ENCODE measurements at places on chromosomes 2 and 18.

- DNase-seq: no peak
These were observed 281.1 kb downstream of the ZNF516 start for GRCh38 chr18:76213991-76214390.

DNA sequence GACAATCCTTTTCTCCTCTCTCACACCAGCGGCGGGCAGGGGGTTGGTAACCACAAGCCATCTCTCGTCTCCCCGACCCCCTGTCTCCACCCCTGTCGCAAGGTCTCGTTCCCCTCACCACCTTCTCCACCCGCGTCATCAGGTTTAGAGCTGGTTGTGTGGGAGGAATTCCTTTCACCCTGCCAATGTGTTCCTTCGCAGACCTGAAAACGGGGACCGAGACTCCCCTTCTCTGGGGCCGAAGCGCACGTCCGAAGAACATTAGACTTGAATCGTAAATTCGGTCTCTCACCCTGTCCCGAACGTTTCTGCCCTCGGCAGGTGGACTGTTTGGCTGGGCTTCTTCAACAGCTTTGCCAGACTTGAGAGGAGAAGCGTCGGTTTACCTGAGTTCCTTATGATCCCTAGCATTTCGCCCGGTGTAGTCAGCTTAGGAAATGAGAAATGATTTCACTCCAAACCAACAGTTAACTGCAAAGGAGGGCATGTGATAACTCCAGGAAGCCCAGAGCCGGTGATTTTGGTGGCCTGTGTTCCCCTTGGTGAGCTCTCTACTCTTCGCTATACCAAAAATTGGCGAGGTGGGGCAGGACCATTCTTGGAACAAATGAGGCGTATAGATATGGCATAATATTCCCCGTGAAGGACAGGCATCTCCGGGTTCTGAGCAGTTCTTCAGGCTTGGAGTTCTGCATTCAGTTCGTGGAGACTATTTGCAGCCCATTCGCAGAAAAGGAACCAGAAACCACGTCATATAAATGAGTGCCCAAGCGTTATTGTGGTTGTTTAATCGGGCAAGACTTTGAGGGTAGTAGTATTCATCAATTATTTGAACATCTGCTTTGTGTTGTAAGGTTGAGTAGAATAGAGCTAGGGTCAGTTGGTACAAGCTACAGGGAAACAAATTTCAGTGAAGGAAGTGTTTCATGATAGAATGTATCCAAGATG lies 694 bp downstream of the CFAP36 start:
- DNase-seq: no peak

DNA sequence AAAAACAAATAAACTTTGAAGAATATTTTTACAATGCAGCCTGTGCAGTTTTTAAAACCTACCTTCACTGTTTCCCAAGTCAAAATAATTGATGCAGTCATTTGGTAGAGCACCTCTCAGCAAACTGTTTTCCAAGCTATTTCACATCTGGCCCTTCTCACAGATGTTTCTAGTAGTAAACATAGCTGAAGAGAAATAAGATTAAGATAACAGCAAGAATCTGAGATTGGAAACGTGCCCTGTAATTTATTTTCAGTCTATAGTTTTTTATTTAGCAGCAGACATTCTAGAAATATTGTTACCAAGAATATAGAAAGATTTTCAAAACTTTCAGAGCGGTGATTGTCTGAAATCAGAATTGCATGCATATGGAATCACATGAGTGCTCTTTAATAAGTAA lies 440.2 kb downstream of the TRIB2 start:
- DNase-seq: no peak

- DNase-seq: no peak
These were observed 301.4 kb downstream of the NR4A2 start for GRCh38 chr2:156031121-156031520.

- DNase-seq: peak; percentile 62
These were observed 33.3 kb downstream of the DOK1 start for GRCh38 chr2:74587664-74588277.

DNA sequence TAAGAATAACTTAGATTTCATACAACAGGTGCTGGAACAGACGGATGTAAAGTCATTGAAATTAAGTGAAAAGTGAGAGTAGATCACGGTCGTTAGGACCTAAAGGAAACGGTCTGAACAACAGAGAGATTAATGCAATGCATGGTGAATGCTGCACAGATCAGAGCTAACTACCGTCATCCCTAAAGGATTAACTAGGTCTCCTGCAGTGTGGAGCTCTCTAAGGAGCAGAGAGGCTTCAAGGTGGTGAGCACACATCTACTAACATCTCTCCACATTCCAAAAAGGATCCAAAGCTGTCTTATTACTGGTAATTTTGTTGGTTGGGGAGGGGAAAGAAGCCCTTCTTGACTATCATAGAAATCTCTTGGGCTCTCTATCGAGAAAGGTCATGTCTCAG lies 75.3 kb downstream of the CABYR start:
- DNase-seq: no peak

DNA sequence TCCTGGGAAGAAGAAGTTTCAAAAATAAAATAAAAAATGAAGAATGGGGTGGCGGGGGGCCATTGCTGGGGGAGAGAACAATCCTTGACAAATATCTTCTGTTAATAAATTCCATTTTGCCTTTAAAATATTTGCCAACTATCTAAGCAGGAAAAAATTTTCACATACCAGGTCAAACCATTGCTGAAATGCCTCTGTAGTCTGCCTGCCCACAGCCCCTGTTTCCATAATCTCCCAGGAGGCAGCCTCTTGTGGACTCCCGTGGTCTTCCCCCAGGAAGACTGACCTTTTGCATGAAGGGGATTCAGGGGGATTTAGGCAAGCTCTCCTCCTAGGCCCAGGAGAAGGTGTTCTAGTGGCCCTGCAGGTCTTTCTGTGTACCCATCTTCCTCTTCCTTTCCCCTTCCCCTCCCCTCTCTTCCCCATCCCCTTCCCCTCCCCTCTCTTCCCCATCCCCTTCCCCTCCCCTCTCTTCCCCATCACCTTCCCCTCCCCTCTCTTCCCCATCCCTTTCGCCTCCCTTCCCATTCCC lies 61.0 kb downstream of the RPL37A start:
- no peak for DNase-seq

- DNase-seq: no peak
These were observed 137.0 kb downstream of the AGAP1 start for GRCh38 chr2:235630718-235631296.

- peak; percentile 51 for DNase-seq
These were observed 31.9 kb downstream of the BMP10 start for GRCh38 chr2:68839260-68839833.

- DNase-seq: no peak
These were observed 76.2 kb downstream of the FMNL2 start for GRCh38 chr2:152411154-152411553.

GRCh38 chr2:150162241-150162942 lies 325.1 kb downstream of the RND3 start:
- DNase-seq: no peak

GRCh38 chr2:19623488-19623887 lies 265.1 kb upstream of the OSR1 start:
- DNase-seq: no peak

- no peak for DNase-seq
These were observed 454.0 kb upstream of the HS6ST1 start for GRCh38 chr2:128772671-128773070.

- peak; percentile 56 for DNase-seq
These were observed 59.3 kb downstream of the MYL12B start for GRCh38 chr18:3321133-3321812.

DNA sequence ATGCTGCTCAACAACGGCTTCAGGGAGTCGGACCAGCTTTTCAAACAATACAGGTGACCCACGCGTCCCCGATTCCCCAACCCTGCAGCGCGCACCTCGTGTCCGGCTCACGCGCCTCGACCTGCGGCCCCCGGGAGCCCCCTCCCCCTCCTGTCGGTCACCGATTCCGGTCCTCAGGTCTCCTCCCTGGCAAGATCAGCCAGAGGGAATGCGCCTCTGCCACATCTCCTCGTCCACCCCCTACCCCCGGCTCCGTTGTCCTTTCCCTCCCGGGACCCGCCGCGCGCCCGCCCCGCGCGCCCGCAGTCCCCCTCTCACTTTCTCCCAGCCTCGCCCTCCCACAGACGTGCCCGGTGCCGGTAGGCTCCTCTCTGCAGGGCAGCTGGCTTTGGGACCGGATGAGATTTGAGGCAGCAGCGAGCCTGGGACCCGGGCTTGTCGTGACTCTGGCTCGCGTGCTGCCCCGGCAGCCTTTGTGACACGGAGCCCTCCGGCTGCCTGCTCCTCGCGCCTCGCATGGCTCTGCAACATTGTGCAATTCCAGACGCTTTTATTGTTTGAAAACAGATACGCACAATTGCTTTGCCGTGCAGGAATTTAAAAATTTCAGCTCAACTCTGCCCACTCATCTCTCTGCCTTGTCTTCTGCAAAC lies 558 bp downstream of the TTC39C start:
- DNase-seq: peak; percentile 32

DNA sequence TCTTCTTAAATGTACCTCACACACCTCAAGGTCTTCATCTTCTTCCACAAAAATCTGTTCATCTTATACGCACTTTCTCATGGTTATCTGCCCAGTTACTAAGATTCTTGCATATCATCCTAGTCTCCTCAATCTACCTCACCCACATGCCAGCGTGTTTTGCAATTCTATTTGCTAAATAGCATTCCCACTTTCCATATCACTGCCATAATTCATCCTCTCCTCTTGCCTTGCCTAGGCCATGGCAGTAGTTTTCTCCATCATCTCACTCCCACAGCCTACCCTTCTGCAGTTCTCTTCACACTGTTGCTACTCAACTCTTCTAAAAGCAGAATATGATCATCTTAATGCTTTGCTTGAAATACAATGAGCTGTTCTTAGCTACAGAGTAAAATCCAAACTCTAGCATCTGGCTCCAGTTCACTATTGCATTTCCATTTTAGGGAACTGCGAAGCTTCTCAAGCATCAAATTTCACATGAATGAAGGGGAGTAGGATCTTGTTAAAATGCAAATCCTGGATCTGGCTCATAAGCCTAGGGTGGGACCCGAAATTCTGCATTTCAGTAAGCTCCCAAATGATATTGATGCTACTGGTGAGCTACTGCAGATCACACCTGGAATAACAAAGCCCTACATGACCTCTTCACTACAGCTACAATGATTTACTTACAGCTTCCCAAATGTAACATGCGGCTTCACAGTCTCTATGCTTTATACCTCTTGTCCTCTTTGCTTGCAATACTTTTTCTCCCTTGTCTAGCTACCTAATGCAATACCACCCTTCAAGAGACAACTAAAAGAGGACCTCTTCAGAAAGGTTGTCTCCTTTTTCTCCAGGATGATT lies 293.9 kb downstream of the SATB2 start:
- peak; percentile 4 for DNase-seq

- DNase-seq: no peak
These were observed 69.4 kb downstream of the LIPG start for GRCh38 chr18:49631146-49631866.

GRCh38 chr2:218125095-218125494 lies 733 bp upstream of the CXCR2 start:
- no peak for DNase-seq

- peak; percentile 44 for DNase-seq
These were observed 79.6 kb downstream of the MSTN start for GRCh38 chr2:189982780-189983394.

DNA sequence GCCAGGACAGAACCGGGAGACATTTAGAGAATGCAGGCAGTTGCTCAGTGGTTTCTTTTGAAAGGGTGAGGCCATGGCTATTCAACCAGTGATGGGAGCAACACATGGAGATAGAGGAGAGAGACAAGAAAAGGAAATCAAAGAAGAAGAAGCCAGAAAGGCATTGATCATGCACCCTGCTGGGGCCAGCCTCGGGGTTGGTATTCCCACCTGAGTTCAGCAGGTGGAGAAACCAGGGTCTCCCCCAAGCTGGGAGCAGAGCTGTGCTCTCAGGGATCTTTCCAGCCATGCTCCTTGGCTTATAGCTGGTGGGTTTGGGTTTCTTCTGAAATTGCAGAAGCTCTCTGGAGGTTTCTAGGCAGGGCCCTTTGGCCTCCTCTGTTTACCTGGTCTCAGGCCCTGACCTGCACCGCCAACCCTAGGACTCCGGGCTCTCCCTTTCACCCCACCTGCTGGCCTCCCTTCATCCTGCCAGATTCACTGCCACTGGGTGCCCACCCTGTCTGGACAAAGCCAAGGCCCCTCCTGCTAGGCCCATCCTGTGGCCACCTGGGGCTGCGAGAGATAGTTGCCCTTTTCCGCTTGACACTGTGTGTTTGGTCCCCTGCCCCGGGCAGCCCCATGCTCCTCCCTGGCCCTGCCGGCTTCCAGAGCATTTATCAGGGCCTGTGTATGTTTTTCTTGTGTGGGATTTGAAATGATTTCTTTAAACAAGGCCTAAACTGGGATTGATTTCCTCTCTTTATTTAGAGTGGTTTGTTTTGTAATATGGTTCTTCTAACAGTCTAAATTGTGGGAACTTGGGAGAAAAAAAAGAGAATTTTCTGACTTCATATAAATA lies 126.7 kb downstream of the DDX1 start:
- no peak for DNase-seq

DNA sequence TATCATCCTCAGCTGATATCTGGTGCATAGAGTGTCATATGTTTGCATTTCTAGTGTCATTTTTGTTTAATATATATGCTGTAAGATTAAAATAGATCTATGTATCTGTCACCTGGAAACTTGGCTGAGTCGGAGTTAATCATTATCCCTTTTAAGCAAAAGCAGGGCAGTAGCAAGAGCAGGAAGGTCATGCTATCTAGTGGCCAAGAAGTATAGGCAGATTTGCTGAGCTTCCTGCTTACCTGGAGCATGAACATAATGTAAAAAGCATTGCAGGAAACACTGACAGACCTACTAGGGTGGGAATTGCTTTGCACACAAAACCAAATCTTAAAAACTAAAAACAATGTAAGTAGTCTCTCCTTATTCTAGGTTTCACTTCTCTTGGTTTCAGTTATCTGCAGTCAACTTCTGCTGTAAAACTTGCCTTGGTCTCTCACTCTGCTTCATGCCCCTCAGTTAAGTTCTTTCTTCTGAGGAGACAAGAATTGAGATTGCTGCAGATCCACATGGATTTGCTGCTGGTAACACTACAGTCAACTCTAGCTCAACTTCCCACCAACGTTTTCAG lies 295.3 kb downstream of the CDH7 start:
- no peak for DNase-seq

- no peak for DNase-seq
These were observed 98.4 kb downstream of the PXDN start for GRCh38 chr2:1645761-1646476.

- DNase-seq: peak; percentile 22
These were observed 191.0 kb upstream of the TCF4 start for GRCh38 chr18:55778788-55779690.

GRCh38 chr2:205401511-205401910 lies 280.8 kb upstream of the NRP2 start:
- no peak for DNase-seq

DNA sequence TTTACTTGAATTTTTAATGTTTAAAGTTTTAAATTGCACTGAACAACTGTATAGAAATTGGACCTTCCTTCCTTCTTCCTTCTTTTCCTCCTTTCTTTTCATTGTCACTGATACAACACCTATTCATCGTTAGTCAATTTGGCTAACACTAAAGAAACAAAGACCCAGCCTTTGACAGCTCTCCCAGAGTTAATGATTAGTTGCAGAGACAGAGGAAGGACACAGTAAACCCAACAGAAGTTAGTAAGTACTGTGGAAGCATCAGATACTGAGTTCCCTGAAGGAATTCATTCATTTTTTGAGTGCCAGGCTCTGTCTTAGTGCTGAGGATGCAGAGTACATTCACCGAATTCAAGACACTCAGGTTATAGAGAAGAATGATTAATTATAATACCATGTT lies 77.9 kb upstream of the RAB27B start:
- DNase-seq: no peak

GRCh38 chr18:73900106-73900835 lies 247.4 kb downstream of the FBXO15 start:
- no peak for DNase-seq

Measured in SJCRH30 (cell line).